Panc1 (cell line): ENCODE measurements at places on chromosomes 3 and 15. TPM values are rescaled to one million over a fixed set of nuclear protein-coding genes. Genes with fewer than 3 reads are reported as not detected.

SEMA5B gene
- total RNA-seq: 1.2 TPM

DNA sequence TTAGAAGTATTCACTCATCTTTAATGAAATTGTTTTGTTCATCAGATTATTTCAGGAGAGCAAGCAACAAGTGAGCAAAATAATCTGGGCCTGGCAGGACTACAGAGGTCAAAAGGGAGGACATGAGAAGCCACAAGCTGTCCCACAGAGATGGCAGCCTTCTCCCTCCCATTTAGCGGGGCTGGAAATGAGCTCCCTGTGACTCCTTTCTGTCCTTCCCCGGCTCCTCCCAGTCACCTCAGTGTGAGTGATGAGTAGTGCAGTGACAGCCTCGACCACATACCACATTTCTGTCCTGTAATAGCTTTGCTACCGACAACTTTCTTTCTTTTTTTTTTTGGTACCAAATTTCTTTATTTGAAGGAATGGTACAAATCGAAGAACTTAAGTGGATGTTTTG lies 38.0 kb downstream of the RAB7A start:
- no peak overlapping the region for H3K27ac ChIP-seq
- H3K36me3 ChIP-seq: no peaks in the 10 kb centered on the region
- no peak overlapping the region for H3K4me3 ChIP-seq
- no peak for DNase-seq
- H3K27me3 ChIP-seq: no peaks in the 10 kb centered on the region

- no peaks in the 10 kb centered on the region for H3K36me3 ChIP-seq
- no peak overlapping the region for H3K4me3 ChIP-seq
- no peak for DNase-seq
Observed at GRCh38 chr15:73493922-73494321, 51.0 kb downstream of the REC114 start.

- peaks cover 4% of the 10 kb centered on the region; the same call in 1 of the 2 replicates for H3K27me3 ChIP-seq
- H3K27ac ChIP-seq: no peak overlapping the region
- 0 out of 2 replicates have a peak, but pooled peaks cover 2% of the 10 kb centered on the region for H3K4me1 ChIP-seq
- no peaks in the 10 kb centered on the region for H3K36me3 ChIP-seq
Observed at GRCh38 chr15:38612159-38612863, 47.7 kb upstream of the RASGRP1 start.
